Effector CD8-positive, alpha-beta T cell (primary cell): ENCODE measurements at places on chromosomes 4 and X.

DNA sequence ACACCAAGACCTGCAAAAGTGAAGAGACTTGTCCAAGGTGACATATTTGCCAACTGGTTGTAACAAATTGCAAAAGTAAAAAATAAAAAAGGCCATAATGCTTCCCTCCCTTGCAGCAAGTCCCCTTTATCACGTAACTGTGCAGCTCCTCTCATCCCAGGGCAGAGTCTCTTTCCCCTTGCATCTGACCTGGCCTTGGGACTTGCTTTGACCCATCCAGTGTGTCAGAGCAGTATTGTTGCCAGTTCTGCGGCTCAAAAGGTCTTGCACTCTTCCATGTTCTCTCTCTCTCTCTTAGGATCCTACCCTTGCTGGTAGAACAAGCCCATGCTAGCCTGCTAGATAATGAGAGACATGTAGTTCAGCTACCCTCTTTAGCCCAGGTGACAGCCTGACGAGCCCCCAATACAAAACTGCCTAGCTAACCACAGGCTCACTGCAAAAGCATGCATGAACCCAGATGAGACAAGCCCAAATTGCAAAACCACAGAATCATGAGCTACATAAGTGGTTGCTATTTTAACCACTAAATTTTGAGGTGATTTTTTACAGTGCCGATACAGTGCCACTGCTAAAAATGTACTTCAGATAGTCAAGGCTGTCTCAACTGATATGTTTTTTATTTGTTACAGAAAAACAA, 289.5 kb upstream of the PPARGC1A start:
- DNase-seq: no peak

GRCh38 chr4:154595807-154596206, 5.3 kb upstream of the FGA start:
- no peak for DNase-seq

GRCh38 chr4:132614682-132615081, 534.4 kb upstream of the PCDH10 start:
- DNase-seq: no peak

DNA sequence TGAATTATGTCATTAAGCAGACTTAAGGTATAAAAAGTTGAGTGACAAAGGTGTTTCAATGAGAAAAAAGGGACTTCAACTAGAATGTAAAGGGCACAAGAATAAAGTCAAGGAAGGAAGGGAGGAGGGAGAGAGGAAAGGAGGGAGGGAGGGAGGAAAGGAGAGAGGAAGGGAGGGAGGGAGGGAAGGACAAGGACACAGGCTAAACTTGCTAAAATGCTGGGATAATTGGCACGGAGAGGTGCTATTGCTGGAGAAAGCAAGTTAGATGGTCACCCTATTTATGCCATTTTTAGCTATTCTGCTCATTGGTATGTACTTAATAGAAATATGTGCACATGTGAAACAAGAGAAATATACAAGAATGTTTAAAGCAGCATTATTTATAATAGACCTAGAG, 44.9 kb upstream of the SPP1 start:
- DNase-seq: no peak

GRCh38 chr4:107629318-107629717, 90.7 kb downstream of the PAPSS1 start:
- DNase-seq: no peak

GRCh38 chr4:106266201-106266600, 49.8 kb downstream of the TBCK start:
- DNase-seq: no peak

- DNase-seq: no peak
Observed at GRCh38 chr4:137430171-137430570, 102.1 kb downstream of the PCDH18 start.

- no peak for DNase-seq
Observed at GRCh38 chr4:15945516-15945915, 7.0 kb upstream of the FGFBP1 start.

GRCh38 chr4:142596121-142596520, 250.0 kb downstream of the INPP4B start:
- no peak for DNase-seq

- no peak for DNase-seq
Observed at GRCh38 chr4:1378559-1379231, 27.5 kb downstream of the NKX1-1 start.

- DNase-seq: no peak
Observed at GRCh38 chr4:105088110-105088879, 58.4 kb upstream of the TET2 start.

DNA sequence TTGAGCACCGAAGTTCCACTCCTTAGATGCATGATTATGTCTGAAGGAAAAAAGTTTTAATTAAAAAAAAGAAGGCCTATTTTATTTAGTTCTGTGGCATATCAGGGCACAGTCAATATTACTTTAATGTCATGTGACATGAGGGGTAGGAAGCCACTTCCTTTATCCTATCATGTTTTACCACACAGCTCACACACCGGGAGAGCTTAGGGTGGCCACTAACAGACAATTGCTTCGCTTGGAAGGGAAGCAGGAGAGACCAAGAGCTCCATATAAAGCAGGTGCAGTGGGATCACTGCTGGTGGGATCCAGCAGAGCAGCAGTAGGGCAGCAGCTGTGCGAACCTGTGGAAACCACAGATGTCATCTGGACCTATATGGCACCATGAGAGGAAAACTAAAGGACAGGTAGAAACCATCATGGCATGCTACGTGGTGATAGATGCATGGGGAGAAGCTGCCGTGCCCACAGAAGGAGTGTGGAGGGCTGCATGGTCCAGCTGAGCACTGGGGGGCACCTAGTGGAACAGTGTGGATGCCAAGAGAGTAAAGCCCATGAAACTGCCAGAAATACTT, 52.0 kb downstream of the DTHD1 start:
- DNase-seq: no peak

- DNase-seq: no peak
Observed at GRCh38 chr4:4524364-4524763, 17.5 kb downstream of the STX18 start.

DNA sequence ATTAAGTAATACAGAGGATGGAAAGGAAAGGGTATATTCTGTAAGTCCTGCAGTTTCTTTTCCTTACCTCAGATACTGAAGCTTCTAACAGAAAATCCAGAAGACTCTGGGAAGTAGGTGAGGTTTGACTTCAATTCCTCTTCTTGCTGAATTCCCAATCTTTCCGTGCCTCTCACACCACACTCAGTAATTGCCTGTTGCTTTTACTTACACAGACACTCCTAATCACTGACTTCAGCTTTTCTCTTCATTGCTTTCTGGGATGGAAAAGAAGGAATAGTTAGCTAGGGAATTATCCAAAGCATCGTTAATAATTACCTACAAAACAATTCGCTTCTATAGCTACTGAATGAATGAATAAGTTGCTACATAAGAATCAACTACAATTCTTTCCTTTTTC, 163.6 kb downstream of the FBXO8 start:
- DNase-seq: no peak

- no peak for DNase-seq
Observed at GRCh38 chrX:19091596-19091995, 30.7 kb downstream of the ADGRG2 start.

GRCh38 chrX:97026406-97026805, 142.7 kb downstream of the RPA4 start:
- no peak for DNase-seq
